ENCODE measurements at places on chromosomes 5 and 9. TPM values are rescaled to one million over a fixed set of nuclear protein-coding genes. Genes with fewer than 3 reads are reported as not detected.

Gene TNFSF15
- total RNA-seq = 0.16 TPM

DNA sequence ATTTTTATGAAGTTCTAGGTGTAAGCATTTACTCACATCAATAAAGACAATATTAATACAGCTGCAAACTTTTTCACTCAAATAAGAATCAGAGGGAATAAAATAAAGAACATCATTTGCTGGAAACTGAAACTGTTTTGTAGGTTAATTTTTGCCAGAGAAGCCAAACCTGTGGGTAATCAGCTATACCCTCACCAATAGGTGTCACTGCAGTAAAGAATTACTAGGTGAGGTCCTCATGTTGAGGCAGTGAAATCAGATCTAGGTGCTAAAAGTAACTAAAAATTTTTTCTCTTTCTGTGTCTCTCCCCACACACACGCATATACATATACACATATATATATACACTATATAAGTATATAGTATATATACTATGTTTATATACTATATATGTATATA lies 1016.3 kb upstream of the SEMA6A start:
- no peak for DNase-seq
- no peaks in the 10 kb centered on the region for H3K27me3 ChIP-seq
- H3K4me3 ChIP-seq = no peak overlapping the region
- H3K36me3 ChIP-seq = no peaks in the 10 kb centered on the region

Gene NMUR2
- total RNA-seq = not detected

- no peak for DNase-seq
- no peak overlapping the region for H3K4me3 ChIP-seq
- no peaks in the 10 kb centered on the region for H3K27me3 ChIP-seq
- H3K36me3 ChIP-seq = no peaks in the 10 kb centered on the region
These were observed 351.0 kb downstream of the PRELID2 start for GRCh38 chr5:145484158-145484557.

GRCh38 chr9:136403915-136404800 lies 4.2 kb upstream of the SNAPC4 start:
- no peaks in the 10 kb centered on the region for H3K36me3 ChIP-seq
- H3K27me3 ChIP-seq = no peaks in the 10 kb centered on the region
- no peak overlapping the region for H3K27ac ChIP-seq
- no peak overlapping the region for H3K4me3 ChIP-seq
- H3K4me1 ChIP-seq = no peaks in the 10 kb centered on the region
- no peak for DNase-seq

Gene SCGB3A1
- total RNA-seq = 8.8 TPM

Gene CAMSAP1
- total RNA-seq = 29.0 TPM

DNA sequence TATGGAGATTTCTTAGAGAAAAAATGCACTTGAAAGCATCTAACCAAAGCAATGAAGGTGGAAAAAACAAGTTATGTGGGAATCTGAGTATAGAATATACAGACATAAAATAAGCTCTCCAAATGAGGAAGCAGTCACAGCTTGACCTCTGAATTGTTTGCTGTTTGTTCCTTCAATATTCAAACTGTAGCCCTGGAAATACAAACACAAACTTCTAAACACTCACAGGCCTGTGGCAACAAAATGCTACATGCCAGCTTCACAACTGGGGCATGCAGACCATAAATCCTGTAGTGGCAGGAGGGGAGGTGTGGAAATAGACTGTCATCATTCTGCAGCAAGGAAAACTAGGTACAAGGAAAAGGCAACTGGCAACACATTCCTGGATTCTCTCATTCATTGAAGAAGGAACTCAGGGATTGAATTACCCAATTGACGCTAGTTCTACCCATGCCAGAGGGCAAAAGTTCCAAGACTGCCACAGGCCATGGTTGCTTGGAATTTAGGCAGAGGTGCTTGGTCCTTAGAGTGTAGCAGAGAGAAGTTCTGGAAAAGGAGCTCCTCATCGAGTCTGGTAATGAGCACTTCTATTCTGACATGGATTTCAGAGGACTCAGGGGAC lies 349.6 kb downstream of the PDE4D start:
- no peaks in the 10 kb centered on the region for H3K36me3 ChIP-seq
- H3K27ac ChIP-seq = peak overlapping the region; percentile 76
- no peak overlapping the region for H3K4me3 ChIP-seq
- no peaks in the 10 kb centered on the region for H3K27me3 ChIP-seq
- peak; percentile 42 for DNase-seq

DNA sequence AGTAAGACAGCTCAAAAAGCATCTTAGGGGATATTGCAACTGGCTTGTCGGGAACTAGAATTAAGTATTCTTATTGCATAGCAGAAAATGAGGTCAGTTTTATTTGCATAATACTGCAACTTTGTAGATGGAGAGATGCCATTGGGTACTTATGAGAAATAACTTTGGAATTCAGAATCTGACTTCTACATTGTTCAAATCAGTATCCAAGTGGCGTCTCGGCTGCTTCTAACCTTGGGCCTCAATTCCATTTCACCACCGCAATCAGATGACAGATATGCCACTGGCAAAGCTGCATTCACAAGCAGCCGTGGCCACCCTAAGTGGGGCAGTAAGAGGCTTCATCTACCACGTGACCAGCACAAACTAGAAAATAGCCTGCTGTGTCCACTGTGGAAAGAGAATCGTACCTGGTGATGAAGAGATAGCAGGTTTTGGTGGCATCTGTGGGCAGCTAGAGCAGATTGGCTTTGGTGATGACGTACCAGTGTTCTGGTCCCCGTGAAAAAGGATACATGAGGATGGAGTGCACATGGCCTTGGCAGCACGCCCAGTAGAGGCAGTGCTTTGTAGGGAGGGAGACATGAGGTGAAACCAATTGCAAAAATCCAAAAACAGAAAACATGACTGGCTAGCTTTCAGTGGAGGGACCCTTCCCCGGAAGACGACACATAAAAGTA lies 116.6 kb downstream of the KLHL3 start:
- H3K36me3 ChIP-seq = no peaks in the 10 kb centered on the region
- H3K27me3 ChIP-seq = no peaks in the 10 kb centered on the region
- no peak for DNase-seq
- no peaks in the 10 kb centered on the region for H3K4me1 ChIP-seq
- peak overlapping the region; percentile 27 for H3K27ac ChIP-seq

- no peak overlapping the region for H3K4me3 ChIP-seq
- no peak overlapping the region for H3K27ac ChIP-seq
- no peaks in the 10 kb centered on the region for H3K36me3 ChIP-seq
- no peaks in the 10 kb centered on the region for H3K27me3 ChIP-seq
These were observed 523.0 kb downstream of the CSNK1G3 start for GRCh38 chr5:124034963-124035362.

GRCh38 chr5:39164016-39164415 lies 55.3 kb downstream of the FYB1 start:
- no peak for DNase-seq
- H3K27ac ChIP-seq = no peak overlapping the region
- H3K27me3 ChIP-seq = no peaks in the 10 kb centered on the region

Gene NR5A1
- total RNA-seq = not detected

Gene CENPH
- 2.9 TPM for total RNA-seq

- H3K27ac ChIP-seq = no peak overlapping the region
- no peak for DNase-seq
- no peaks in the 10 kb centered on the region for H3K4me1 ChIP-seq
- no peaks in the 10 kb centered on the region for H3K27me3 ChIP-seq
- H3K36me3 ChIP-seq = no peaks in the 10 kb centered on the region
These were observed 6.6 kb downstream of the SAXO1 start for GRCh38 chr9:19026375-19026774.

Gene PPP3R2
- total RNA-seq = not detected

- no peaks in the 10 kb centered on the region for H3K27me3 ChIP-seq
- H3K36me3 ChIP-seq = no peaks in the 10 kb centered on the region
- H3K27ac ChIP-seq = no peak overlapping the region
- no peak overlapping the region for H3K4me3 ChIP-seq
- H3K4me1 ChIP-seq = no peaks in the 10 kb centered on the region
These were observed 56.0 kb upstream of the RARS1 start for GRCh38 chr5:168430296-168430695.

DNA sequence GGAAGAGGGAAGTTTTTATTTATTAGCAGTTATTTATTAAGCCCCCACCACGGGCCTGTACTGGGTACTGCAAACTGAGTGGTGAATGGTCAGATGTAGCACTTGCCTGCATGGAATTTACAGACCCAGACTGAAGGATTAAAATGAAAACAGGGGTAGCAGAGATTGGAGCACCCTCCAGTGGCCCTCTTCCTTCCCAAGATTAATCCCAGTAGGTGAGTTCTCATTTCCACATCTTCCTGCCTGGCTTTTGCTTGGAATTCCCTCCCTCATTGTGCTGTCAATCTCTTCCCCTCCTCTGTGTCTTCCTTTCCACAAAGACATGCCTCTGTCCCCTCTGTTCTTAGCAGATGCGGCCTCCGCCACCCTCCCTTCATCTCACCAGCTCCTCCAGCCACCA lies 39.2 kb downstream of the MVB12B start:
- H3K27ac ChIP-seq = no peak overlapping the region
- H3K27me3 ChIP-seq = no peaks in the 10 kb centered on the region
- no peaks in the 10 kb centered on the region for H3K4me1 ChIP-seq
- no peaks in the 10 kb centered on the region for H3K36me3 ChIP-seq
- no peak for DNase-seq

DNA sequence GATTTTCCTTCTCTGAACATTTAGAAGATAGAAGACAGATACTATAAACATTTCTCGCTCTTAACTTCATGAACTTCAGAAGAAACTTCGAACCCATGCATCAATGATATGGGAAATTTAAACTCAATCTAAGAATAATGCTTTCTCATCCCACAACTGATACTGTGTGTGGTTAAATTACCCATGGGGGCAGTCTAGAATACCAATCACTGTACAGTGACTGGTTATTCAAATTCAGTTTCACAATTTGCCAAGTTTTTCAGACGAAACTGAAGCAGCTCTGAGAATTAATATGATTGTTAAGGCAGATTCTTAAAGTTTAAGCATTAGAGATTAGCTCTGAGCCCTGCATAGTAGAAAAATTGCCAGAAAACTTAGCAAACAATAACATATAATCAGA lies 431.0 kb downstream of the SH3GL2 start:
- DNase-seq = no peak
- no peaks in the 10 kb centered on the region for H3K36me3 ChIP-seq
- no peak overlapping the region for H3K27ac ChIP-seq
- H3K4me3 ChIP-seq = no peak overlapping the region

- no peaks in the 10 kb centered on the region for H3K27me3 ChIP-seq
- no peak for DNase-seq
- no peak overlapping the region for H3K4me3 ChIP-seq
- no peaks in the 10 kb centered on the region for H3K4me1 ChIP-seq
These were observed 22.8 kb upstream of the ELL2 start for GRCh38 chr5:95984287-95984938.

GRCh38 chr5:142474431-142475094 lies 149.7 kb upstream of the SPRY4 start:
- H3K27ac ChIP-seq = no peak overlapping the region
- no peaks in the 10 kb centered on the region for H3K36me3 ChIP-seq
- no peak overlapping the region for H3K4me3 ChIP-seq
- H3K4me1 ChIP-seq = no peaks in the 10 kb centered on the region
- no peaks in the 10 kb centered on the region for H3K27me3 ChIP-seq

Gene PCDHB7
- 2.3 TPM for total RNA-seq

DNA sequence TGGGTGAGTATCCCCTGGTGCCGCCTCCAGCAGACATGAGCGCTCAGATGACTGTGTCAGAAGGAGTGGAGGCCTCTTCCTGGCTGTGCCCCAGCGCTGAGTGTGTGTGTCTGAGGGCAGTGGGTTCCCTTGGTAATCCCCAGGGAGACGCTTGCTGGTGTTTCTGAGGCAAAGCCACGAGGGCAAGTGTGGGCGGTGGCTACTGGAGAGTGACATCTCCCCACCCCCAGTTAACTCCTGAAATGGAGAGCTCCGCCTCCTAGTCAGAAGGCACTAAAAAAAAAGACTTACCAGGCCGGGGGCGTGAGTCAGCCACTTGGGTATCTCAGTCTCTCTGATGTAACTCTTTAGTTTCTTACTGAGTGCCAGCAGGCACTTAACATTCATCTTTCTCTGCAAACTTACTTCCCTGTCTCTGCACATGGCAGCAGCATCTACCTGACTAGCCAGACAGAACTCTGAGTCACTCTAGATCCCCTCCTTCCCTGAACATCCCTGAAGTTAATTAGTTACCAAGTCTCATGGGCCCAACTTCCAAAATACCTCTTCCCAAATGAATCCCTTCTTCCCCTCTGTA lies 19.3 kb downstream of the ORM2 start:
- DNase-seq = no peak
- H3K4me3 ChIP-seq = no peak overlapping the region
- H3K4me1 ChIP-seq = no peaks in the 10 kb centered on the region
- no peaks in the 10 kb centered on the region for H3K27me3 ChIP-seq

GRCh38 chr5:135549413-135549812 lies 13.6 kb upstream of the NEUROG1 start:
- H3K36me3 ChIP-seq = no peaks in the 10 kb centered on the region
- H3K4me1 ChIP-seq = no peaks in the 10 kb centered on the region
- no peak overlapping the region for H3K4me3 ChIP-seq

Gene MAML1
- total RNA-seq = 21.0 TPM

DNA sequence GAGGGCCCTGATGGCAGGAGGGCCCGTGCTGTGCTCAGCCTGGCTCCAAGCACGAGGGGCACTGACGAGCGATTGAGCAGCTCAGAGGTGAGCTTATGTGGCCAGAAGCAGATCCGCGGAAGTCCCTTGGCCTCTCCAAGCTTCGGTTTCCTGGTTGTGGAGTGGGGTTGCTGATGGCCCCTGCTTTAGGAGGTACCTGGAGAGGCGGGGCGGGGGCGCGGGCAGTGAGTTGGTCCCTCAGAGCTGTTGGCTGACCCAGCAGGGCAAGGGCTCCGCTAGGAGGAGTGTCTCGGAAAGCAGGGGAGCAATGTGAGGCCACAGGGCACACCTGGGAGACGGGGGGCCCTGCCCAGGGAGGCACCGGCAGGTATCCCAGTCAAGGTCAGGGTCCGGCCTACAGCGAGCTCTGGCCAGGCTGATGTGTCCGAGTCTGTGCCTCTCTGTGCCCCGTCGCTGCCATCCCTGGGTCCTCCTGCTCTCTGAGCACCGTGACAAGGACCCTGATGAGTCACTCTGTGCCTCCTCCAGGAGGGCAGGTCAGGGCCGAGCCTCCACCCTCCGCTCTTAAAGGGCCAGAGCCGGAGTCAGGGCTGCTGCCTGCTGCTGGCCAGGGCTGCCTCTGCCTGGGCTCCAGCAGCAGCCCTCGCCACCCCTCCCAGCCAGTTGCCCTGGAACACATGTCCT lies 14.8 kb downstream of the NCS1 start:
- H3K4me3 ChIP-seq = peak overlapping the region; percentile 47
- no peaks in the 10 kb centered on the region for H3K36me3 ChIP-seq
- DNase-seq = no peak
- peak overlapping the region; percentile 54 for H3K27ac ChIP-seq

DNA sequence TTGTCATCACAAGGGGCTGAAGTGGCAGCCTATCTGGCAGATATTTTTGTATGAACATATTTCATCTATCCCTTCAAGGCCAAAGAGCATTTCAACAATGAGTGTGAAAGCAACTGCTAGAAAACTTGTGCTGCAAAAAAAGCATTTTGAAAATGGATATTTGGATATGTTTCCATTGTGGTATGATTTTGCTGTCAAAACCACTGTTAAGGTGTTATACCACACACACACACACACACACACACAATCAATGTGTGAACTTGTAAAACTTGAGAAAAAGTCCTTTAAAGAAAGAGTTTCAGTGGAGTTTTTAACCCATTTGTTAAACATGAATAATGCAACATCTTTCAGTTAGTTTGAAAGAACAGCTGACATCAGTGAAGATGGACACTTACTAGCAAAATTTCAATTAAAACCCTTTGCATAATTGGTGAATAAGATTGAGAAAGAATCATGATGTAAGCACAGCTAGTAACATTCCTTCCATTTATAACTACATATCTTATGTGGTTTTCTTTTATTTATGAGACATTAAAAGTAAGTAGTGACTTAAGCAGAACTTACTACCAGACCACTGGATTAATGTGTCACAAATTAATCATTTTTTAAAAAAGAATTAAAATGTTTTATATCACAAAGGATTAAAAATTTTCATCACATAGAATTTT lies 182.6 kb upstream of the GNA14 start:
- no peaks in the 10 kb centered on the region for H3K27me3 ChIP-seq
- H3K4me1 ChIP-seq = no peaks in the 10 kb centered on the region
- DNase-seq = no peak

Gene DND1
- total RNA-seq = 0.88 TPM
